ENCODE measurements at places on chromosomes 16 and 17.

- DNase-seq, result no peak
Measured at GRCh38 chr16:57826706-57827625, 24.7 kb upstream of the KIFC3 start.

DNA sequence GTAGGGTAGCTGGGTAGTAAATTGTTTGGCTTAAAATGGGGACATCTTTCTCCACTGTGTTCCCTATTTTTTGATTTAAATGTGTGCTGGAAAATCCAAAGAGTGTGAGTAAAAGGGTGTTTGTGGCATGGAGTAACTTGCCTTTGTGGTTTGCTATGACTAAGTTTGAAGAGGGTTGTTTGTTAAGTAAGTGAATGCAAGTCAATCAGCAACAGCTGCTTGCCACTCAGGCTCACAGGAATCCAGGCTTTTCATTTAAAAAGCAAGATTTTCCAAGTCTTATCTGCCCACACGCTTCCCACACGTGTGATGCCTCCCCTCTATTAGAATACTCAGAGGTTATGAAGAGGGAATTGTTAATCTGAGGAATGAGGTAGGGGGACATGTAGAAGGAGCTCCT is 847.7 kb upstream of the RBFOX1 start:
- no peak for DNase-seq

GRCh38 chr16:72944757-72945485 is 103.0 kb downstream of the ZFHX3 start:
- no peak for DNase-seq

DNA sequence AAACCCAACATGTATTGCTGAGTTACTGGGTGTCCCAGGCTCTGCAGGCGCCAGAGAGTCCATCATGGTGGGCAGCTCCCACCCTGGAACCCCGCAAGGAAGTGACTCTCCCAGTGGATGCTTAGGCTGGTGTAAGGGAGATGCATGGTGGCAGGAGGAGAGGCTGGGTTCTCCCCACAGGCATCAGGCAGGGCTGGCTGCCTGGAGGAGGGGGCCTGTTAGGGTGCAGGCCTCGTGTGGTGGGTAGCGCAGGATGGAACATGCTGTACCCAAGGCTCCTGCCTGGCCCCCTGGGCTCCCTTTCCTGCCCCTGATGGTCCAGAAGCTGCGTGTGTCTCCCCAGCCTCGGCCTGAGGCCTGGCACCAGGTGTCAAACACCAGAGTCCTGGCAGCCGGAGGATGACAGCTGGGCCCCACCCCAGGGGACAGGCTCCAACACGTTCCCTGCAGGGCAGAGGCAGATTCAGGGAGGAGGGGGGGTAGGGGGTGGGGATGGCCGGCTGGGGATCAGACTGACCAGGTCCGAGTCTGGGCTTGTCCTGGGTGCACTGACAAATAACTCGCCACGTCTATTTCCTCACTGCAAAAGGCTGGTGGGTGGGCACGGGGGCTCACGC is 40.2 kb upstream of the CIBAR2 start:
- DNase-seq, result no peak
